Activated T-helper 17 cell treated with anti-CD3 and anti-CD28 coated beads, Interleukin-2, amount 50 U/mL, for 72 hours (primary cell): ENCODE measurements at places on chromosomes 4 and X. TPM values are rescaled to one million over a fixed set of nuclear protein-coding genes. Genes with fewer than 3 reads are reported as not detected.
A peak's percentile ranks its signal among the peaks of the same experiment; 100 is the strongest.

GRCh38 chr4:123653236-123653635 is 256.6 kb downstream of the SPRY1 start:
- ATAC-seq = no peak

GRCh38 chrX:137482136-137482535 is 83.8 kb upstream of the ZIC3 start:
- ATAC-seq = no peak

- no peak for ATAC-seq
Observed at GRCh38 chrX:132740316-132741123, 217.9 kb downstream of the HS6ST2 start.

- no peak for ATAC-seq
Observed at GRCh38 chr4:140176735-140177134, 22.8 kb upstream of the MAML3 start.

- ATAC-seq = no peak
Observed at GRCh38 chr4:38662522-38663089, 1.4 kb upstream of the KLF3 start.

DNA sequence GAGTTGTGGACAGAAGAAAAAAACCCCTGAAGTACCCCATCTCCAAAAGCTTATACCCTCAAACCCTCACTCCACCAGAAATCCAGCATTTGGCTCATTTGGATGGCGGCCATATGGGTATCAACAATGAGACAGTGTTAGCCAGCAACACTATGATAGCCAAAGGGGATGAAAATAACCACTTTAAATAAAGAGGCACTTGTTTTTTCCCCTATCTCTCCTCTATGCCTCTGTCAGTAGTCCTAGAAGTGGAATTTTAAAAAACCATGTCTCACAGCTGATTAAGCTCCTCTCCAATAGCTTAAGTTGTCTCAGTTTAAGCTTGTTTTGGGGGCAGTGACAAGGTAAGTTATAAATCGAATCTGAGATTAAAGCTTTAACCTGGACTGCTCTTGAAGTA is 124.0 kb downstream of the MOSPD2 start:
- no peak for ATAC-seq

DNA sequence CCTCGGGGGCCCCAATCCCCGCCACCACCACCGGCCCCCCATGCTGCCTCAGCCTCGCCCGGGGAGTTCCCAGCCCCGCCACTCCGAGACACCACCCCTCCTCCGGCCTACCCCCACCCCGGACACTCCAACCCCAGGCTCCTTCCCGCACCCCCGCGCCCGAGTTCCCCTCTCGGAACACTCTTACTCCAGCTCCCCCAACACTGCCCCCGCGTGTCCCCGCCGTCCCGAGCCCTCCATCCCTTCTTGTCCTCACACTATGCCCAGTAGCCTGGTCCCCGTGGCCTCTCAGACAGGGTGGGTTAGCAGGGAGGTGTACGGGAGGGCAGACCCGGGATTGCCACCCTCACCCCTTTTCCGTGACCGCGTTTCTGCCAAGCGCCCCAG is 276.1 kb downstream of the BCOR start:
- ATAC-seq = no peak

DNA sequence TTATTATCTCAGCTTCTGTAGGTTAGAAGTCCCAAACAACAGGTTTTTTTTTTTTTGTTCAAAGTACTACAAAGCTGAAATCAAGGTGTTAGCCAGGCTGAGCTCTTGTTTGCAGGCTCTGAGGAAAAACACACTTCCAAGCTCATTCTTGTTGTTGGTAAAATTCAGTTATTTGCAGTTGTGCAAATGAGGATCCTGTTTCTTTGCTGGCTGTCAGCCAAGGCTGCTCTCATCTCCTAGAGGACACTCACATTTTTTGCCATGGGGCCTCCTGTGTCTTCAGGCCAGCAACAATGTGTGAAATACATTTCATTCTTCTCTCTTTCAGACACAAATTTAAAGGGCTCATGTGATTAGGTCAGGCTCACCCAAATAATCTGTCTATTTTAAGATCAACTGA is 60.3 kb upstream of the HSD17B10 start:
- no peak for ATAC-seq

DNA sequence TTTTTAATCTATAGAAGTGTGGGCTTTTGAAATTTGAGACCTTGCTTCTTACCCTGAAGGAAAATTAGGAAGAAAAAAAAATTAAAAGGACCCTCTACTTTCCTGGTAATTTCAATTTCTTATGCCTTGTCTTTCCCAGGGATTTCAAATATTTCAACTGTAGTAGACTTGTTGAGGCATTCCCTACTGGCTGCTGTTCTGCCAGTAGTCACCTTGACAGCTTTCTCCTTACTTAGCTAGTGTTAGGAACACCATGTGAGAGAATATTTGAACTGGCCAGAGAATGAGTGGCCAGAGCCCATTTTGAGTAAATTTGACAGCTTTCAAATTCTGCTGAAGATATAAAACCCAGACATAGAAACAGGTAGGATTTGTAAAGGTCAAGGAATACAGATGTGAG is 24.0 kb upstream of the GBA3 start:
- ATAC-seq = no peak

- no peak for ATAC-seq
Observed at GRCh38 chr4:87982036-87982435, 6.5 kb downstream of the SPP1 start.

DNA sequence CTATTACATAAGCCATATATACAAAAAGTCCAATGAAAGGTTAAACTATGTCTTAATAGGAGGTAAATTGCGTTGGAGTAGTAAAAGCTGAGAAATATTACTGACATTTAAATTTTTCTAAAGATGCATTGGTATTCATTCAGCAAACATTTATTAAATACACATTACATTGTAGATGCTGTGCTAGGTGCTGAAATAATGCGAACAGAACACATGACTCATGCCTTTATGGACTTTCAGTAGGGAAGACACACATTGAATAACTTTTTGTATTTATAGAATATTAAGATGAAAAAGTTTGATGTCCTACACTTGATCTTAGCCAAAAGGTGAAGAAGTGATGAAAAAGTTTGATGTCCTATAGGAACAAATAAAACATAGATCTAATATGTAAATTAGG is 871.1 kb upstream of the SLIT2 start:
- no peak for ATAC-seq

DNA sequence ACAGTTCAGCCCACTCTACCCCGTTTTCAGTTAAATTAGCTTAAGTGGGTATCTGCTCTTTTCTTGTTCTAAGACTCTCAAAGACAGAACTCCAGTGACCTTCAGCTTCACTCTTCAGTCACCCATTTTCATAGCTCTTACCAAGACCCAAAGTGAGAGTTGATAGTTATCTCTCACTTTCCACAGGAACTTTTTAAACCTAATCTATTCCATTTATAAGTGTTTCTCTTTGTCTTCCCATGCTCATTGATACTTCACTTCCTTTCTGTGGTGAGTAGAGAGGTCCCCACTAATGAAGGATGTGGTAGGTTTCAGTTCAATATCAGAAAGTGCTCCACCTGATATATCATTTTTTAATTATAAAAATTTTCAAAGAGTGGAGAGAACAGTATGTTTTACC is 33.4 kb downstream of the COX18 start:
- no peak for ATAC-seq

DNA sequence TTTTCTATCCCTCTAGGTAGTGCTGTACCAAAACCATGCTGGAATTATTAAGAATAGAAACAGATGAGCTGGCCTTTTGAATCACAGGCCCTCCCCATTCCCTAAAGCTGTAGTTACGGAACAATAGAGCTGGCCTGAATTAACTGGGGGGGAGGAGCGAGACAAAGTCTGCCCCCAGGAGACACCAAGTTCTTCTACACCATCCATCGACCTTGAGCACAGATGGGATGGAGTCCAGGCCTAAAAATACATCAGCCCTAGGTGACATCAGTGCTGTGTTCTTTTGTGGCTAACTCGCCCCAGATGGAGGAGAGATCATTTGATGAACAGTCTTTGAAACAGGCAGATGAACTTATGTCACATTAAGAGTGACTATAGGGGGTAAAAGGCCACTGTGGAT is 49.6 kb downstream of the LHFPL1 start:
- ATAC-seq = no peak

DNA sequence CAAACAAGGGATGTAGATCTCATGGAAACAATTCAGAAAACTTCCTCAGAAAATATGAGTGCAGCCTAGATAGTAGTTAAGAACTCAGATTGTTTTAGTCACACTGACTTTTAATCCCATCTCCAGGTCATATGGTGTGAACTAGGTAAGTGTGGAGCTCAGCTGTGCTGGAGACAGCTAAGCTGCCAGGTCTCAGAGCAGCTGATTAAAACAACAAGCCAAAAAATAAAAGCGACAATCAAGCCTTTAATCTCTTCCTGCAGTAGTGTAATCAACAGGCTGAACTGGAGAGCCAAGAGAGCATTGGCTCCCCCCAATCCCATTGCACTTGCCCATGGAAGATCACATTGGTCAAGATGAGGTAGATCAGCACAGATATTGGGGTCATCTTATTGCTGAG is 98.3 kb upstream of the ATOH1 start:
- no peak for ATAC-seq

- ATAC-seq = no peak
Observed at GRCh38 chrX:10195425-10195824, 38.6 kb downstream of the CLCN4 start.

DNA sequence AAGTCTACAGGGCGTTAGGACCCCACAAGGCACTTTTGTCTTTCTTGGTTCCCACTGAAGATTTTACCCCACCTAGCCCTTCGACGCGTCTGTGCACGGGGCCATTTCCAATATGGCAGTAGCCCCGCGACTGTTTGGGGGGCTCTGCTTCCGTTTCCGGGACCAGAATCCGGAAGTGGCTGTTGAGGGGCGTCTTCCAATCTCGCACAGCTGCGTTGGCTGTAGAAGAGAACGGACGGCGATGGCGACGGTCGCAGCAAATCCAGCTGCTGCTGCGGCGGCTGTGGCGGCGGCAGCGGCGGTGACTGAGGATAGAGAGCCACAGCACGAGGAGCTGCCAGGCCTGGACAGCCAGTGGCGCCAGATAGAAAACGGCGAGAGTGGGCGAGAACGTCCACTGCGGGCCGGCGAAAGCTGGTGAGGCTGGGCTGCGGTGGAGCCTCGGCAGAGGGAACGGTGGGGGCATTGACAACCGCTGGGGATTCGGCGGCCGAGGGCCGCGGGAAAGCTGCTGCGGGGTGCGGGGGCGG is at the start of gene USP11:
USP11 (plus strand) TSS at position 207 of the 530 bp plus-strand sequence; CDS start at position 242, 35 bp downstream.
- ATAC-seq = peak; percentile 12

DNA sequence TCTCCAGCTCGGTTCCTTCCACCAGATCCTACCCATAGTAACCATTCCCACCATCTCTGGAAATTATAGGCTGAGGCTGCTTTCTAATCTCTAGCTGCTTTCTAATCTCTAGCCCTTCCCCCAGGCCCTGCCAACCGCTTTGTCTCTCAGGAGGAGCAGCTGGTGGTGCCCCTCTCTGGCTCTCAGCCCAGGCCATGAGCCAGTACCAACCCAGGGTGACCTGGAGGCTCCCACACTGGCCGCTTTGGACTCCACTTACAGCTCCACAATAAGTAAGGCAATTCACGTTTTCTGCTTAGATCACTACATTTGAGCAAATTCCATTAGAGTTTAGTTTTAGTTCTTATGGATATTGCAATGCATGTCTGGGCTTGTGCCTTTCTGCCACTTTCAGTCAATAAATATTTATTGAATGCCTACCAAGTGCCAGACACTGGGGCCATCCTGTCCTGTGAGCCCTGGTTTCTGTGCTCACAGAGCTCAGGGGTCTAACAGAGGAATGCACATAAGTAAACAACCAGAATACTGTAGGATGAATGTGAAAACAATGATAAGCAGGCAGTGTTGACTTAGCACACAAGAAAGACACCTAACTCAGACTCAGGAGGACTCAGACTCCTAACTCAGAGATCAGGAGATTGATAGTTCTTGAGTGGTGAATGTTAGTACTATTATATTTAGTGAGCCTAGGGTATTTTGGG is 38.9 kb downstream of the SMC1A start:
- ATAC-seq = no peak

- no peak for ATAC-seq
Observed at GRCh38 chr4:36224972-36225903, 19.1 kb downstream of the ARAP2 start.

- peak; percentile 16 for ATAC-seq
Observed at GRCh38 chr4:165016971-165017370, 14.8 kb upstream of the TRIM60 start.

DNA sequence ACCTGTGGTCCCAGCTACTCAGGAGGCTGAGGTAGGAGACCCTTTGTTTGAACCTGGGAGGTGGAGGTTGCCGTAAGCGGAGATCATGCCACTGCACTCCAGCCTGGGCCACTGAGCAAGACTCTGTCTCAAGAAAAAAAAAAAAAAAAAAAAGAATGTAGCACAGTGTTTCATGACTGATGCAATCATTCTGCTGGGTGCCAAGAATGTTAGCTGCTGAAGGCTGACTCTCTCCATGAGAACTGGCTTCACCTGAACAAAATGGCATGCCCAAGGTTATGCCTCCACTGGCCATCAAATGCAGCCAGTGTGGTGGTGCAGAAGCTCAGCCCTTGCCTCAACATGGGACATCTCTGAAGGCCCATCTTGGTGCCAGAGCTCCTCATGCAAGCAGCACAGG is 412.1 kb downstream of the ADAM29 start:
- no peak for ATAC-seq

DNA sequence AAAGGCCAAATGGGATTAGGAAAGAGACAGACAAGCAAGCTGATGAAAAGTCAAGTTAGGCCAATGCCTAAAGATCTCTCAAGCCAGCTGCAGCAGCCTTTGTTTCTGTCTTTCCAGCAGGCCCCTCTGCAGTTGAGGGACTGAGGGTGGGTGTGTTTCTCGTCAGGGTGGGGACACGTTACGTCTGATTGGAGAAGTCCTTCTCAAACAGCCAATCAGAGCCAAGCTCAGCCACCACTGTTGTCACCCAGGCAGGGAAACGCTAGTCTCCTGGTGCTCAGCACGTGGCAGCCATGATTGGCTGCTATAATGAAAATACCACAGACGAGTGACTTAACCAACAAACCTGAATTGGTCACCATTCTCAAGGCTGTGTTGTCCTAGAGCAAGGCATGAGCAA is 177.1 kb upstream of the LCORL start:
- no peak for ATAC-seq

NXF2B gene
- total RNA-seq = not detected

NOX1 gene
- total RNA-seq = not detected

SLC9B1 gene
- 1.1 TPM for total RNA-seq

RASGEF1B gene
- total RNA-seq = 8.1 TPM

NOCT gene
- total RNA-seq = 18.7 TPM

GSX2 gene
- not detected for total RNA-seq

XAGE1A gene
- total RNA-seq = not detected

TMSB15C gene
- total RNA-seq = 5.1 TPM

GPRIN3 gene
- total RNA-seq = 69.7 TPM

SLBP gene
- total RNA-seq = 132 TPM

MAGED4 gene
- 0.61 TPM for total RNA-seq

RENBP gene
- 4.7 TPM for total RNA-seq

FAM53A gene
- total RNA-seq = 2.6 TPM

GPR119 gene
- total RNA-seq = not detected
